ENCODE measurements at places on chromosomes 5 and 9. TPM values are rescaled to one million over a fixed set of nuclear protein-coding genes. Genes with fewer than 3 reads are reported as not detected.

The ST8SIA4 gene
- total RNA-seq = 14.6 TPM

The CCL27 gene
- total RNA-seq = 0.82 TPM

The SLC6A18 gene
- not detected for total RNA-seq

The ECM2 gene
- total RNA-seq = not detected

The DBH gene
- not detected for total RNA-seq

The POU4F3 gene
- total RNA-seq = not detected

The SLC4A9 gene
- total RNA-seq = not detected

The RMI1 gene
- total RNA-seq = 33.4 TPM

The GADD45G gene
- 1.8 TPM for total RNA-seq

The WNK2 gene
- total RNA-seq = 0.89 TPM

The SLC27A6 gene
- total RNA-seq = not detected

The ADAM19 gene
- total RNA-seq = 3.5 TPM

The ITGA1 gene
- total RNA-seq = 6.9 TPM

The SHOC1 gene
- total RNA-seq = not detected

The PRUNE2 gene
- not detected for total RNA-seq

The CYLC2 gene
- total RNA-seq = not detected

The IFNK gene
- not detected for total RNA-seq

The SPINK6 gene
- total RNA-seq = not detected

The HRH2 gene
- total RNA-seq = 41.2 TPM

The SV2C gene
- total RNA-seq = not detected
